ENCODE measurements at places on chromosomes 5 and 9.

DNA sequence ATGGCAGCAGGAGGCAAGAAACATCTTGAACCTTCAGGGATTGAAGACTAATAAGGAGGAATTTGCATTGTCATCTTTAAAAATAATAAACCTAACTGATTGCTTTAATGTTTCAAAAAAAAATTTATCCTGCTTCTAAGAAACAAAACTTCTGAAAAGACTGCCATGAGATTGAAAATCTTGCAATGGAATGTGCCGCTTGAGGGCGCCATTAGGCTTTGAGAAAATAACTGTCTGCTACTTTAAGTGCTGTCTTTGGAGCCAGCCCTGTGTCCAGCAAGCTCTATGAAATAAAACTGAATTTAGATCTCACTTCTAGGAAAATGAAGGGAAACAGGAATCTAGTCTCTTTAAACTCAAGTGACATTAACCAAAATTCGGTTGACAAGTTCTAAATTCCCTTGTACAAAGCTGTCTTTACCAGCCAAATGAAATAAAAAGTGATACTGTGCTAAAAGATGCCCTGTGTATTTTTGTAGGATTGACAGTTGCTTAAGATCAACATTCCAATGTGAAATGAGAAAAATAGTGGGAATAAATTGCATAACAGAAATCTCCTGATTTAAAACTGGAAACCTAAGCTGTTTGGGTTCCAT, 79.4 kb downstream of the ESM1 start:
- DNase-seq: no peak

- no peak for DNase-seq
Measured at GRCh38 chr5:95925378-95925744, 36.3 kb downstream of the ELL2 start.

- DNase-seq: no peak
Measured at GRCh38 chr5:78661044-78661443, 12.5 kb upstream of the LHFPL2 start.

DNA sequence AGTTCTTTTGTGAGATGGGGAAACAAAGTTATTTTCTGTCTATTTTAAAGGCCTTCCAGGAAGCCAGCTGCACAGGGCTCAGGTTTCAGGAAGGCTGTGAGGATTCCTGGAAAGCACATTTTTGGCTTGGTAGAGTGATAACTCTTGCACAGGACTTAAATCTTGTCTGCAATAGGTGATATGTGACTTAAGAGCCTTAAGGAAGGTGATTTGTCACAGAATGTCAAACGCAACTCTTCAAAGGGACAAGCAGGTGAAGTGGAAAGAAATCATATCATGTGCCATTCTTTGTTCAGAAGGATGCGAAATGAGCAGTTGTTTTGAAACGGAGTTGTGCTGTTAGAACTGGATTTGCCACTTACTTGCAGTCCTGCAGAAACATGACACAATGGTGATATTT, 459.3 kb downstream of the MAT2B start:
- no peak for DNase-seq

DNA sequence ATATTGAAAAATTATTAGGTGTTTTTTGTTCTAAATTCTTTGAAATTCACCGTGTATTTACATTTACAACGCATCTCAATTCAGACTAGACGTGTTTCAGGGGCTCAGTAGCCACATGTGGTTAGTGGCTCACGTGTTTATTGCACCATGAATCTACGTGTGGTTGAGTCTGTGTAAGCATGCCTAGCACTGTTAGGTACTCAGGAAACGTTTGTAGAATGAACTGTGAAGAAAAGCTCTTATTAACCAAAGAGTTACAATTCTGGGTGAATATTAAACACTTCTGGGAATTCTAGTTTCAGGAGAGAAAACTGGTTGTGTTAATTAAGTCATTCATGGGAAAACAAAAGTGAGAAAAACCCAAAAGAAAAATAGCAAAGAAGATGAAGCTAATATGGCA, 117.5 kb upstream of the CDH6 start:
- no peak for DNase-seq

DNA sequence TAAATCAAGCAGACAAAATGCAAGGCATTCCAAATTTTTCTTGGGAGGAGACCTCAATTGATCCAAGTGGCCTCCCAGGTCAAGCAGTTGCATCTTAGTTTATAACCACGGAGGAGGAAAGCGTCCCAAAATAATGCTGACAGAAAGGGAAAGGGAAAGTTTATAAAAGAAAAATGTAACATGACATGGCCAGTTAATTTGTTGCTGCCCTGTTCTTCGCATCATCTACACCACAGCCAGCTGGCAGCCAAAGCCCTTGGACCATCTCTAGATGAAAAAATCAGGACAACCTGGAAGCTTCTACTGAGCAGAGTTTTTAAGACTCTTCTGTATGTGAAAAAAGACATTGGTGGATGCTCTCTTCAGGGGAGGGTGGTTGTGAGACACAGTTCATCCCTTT, 128.8 kb upstream of the FBXL7 start:
- DNase-seq: no peak

DNA sequence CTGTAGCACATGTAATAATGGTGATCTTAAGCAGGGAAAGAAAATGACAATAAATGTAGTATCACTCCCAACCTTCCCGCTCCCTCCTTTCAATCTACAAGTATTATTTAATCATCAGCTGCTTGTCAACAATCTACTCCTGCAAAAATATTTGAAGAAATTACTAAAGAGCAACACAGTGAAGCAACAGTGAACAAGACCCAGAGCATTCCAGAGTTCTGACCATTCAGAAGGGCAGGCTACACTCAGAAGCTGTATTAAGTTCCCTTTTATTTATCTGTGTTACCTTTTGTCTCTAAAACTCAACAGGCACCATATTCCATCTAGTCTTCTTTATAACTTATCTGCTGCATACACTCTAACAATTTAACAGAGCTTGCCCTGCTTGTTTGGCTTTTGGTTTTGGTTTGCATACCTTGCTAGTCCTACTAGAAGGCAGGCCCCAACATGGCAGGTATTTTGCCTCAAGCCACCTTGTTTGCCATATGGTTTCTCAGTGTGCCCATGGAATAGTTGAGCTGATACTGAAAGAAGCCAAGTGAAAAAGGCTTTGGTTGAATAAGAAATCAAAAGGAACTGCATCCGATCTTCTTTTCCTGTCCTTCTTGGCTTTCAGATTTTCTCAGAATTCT, 253.9 kb downstream of the CEMIP2 start:
- no peak for DNase-seq

- DNase-seq: no peak
Measured at GRCh38 chr9:995781-996180, 19.3 kb downstream of the DMRT3 start.

DNA sequence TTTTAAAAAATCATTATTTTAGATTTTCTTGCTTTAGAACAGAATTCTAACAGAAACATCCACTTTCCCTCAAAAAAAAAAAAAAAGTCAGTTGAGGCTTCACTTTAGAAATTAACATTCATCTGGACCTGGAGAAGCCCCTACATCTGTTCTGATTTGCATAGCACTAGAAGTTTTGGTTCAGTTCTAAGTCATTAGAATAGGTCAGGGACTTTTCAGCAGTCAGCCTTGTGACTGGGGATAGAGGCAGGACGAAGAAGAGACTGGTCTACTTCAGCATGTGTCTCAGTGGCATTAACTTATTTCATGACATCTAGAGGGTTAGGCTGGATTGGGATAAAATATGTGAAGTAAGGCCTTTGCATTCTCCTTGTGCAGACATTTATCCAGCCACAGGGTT, 215.8 kb upstream of the DAB2 start:
- no peak for DNase-seq

DNA sequence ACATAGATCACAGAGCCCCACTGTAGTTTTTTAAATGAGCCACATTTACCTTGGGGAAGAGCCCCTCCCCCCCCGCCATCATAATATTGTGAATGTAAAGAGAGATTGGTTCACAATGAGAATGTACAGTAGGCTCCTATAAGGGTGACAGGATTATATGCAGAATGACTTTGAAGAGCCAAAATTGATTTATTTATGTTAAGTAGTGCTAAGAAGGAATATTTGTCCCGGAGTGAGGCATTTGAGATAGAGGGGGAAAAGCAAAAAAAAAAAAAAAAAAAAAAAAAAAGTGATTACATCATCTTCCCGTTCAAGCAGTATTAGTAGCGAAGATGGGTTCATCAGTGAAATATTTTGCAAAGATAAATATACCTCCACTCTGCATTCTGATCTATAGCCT, 73.9 kb downstream of the PIK3R1 start:
- DNase-seq: no peak

- DNase-seq: no peak
Measured at GRCh38 chr5:124707520-124707919, 38.9 kb downstream of the ZNF608 start.

DNA sequence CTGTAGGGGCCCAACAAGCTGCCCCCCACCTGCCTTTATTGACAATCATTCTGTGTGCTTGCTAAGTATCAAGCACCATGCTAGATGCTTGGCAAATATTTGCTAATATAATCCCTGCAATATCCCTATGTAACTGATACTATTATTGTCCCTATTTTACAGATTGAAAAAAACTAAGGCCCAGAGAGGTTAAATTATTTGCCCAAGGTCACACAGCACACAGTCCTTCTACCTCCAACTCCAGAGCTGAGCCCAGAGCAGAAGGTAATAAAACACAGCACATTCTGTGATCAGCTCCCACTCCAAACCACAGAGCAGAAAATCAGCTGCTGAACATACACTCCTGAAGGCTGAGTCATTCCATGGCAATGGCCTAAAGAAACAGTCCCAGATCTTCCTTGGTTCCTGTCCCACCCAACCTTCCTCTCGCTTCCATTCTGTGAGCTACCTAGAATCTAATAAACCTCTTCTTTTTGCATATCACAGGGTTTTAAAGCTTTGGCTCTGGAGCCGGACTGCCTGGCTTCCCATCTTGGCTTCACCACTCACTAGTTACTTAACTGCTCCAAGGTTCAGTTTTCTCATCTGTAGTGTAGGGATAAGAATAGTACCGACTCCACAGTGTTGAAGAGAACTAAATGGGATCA, 66.7 kb upstream of the ADRA1B start:
- no peak for DNase-seq

- no peak for DNase-seq
Measured at GRCh38 chr5:59164041-59164830, 581.4 kb downstream of the RAB3C start.

GRCh38 chr5:112930082-112930344, 8.0 kb upstream of the REEP5 start:
- no peak for DNase-seq

- DNase-seq: no peak
Measured at GRCh38 chr5:68337235-68337634, 121.7 kb downstream of the PIK3R1 start.

- DNase-seq: no peak
Measured at GRCh38 chr5:179288809-179289185, 56.5 kb downstream of the ADAMTS2 start.

DNA sequence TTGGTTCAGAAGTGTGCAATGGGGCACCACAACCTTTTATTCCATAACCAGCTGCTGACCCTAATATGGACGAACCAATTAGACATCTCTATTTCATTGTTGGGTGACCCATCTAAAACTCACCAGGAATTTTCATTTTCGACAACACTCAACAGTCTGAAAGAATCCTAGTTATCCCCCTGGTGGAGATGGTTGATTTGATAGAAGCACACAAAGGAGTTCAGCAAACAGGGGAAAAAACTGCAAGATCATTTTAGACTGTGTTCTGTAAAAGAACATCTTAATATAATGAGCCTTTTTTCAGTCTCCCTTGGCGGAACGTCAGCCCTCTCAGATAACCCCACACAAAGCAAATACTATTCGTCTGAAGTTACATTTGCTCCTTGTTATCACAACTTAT, 367.4 kb downstream of the KIAA0825 start:
- DNase-seq: no peak

- DNase-seq: no peak
Measured at GRCh38 chr5:103315455-103315854, 56.9 kb downstream of the MACIR start.

DNA sequence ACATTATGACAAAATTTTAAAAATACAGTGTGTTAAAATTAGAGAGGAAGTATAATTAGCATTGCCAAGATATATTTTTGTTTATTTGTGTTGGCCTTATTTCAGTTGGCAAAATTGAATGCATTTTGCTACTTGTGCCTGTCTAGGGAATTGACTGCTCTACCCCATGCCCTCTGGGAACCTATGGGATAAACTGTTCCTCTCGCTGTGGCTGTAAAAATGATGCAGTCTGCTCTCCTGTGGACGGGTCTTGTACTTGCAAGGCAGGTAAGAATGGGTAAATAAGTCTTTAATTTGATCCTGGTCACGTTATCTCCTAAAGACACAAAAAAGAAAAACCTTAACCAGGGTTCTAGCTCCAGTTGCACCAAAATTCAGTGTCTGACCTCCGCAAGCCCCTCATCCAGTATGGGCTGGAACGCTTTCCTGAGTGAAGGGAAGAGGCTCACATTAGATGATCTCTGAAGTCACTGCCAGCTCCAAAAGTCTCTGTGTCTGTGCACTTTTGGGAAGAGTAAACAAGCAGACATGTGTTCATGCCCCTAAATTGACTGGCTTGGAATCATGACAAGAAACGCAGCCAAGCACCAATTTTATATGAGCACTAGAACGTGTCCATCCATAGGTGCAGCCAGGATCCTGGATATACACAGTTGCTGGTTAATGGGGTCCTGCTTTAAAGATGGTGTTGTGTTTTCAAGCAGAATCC, 98.3 kb upstream of the PRRC1 start:
- DNase-seq: no peak

DNA sequence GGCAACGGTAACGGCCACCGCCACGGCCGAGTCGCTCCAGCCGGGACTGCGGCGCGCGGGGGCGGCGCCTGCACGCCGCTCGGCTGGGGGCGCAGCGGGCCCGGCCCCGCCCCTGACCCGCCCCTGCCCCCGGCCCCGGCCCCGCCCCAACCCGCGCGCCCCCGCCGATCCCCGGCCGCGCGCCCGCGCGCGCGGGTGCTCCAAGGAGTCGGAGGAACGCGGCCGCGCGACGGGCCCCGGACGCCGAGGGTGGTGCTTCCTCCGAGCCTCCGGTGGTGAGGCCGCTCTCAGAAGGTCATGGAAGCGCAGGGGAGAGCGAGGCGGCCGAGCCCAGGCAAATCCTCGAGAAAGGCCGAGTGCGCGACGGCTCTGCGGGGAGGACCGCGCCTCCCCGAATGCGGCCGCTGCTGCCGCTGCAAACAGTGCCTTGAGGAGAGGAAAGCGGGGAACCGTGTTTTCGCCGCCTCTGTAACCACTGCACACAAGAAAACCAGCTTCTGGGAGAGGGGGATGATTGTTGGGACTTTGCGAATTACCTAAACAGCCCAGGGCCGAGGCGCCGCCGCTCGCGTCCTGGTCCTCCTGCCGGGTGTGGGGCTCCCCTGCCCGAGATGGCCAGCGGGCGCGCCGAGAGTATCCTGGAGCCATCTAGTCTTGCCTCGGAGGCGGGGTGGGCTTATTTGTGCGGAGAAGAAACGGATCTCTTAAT, at the start of gene LIFR:
LIFR (minus strand) TSS at position 48 of the 709 bp plus-strand sequence. CDS start 25,999 bp downstream, outside the sequence.
- DNase-seq: peak; percentile 15

GRCh38 chr5:167381457-167381856, 910.0 kb upstream of the WWC1 start:
- no peak for DNase-seq

GRCh38 chr9:104287253-104287878, 193.3 kb downstream of the SMC2 start:
- no peak for DNase-seq

DNA sequence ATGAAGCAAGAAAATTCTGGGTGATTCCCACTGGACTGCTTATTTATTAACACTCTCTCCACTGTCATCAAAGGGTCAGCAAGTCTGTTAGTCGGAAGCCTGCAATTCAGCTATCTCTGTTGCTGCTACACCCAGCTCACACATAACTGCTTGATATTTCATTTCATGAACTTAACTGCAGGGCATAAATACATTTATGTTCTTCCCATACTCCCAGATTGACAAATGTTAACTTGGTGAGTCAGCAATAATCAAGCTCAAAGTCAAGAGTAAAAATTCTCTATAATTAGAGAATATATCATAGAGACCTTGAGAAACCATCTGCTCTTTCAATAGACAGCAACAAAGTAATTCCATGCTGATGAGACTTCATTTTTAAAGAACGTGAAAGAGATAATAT, 198.8 kb downstream of the ADAMTS12 start:
- no peak for DNase-seq
